Anterior cingulate cortex (tissue), 58 donors: ENCODE measurements at places on chromosomes 11 and 22.
A peak's percentile ranks its signal among the peaks of the same experiment; 100 is the strongest.

GRCh38 chr11:12188548-12189317 lies 78.3 kb downstream of the MICAL2 start:
- no peak for DNase-seq

GRCh38 chr11:66495401-66495854 lies 15.0 kb upstream of the BBS1 start:
- no peak for DNase-seq

- no peak for DNase-seq
These were observed 124.2 kb upstream of the SEZ6L start for GRCh38 chr22:26045051-26045450.

GRCh38 chr22:22410121-22410520 lies 98.4 kb downstream of the ZNF280B start:
- DNase-seq: peak; percentile 34

- peak; percentile 33 for DNase-seq
These were observed 805.5 kb downstream of the BRD1 start for GRCh38 chr22:49021926-49022815.

DNA sequence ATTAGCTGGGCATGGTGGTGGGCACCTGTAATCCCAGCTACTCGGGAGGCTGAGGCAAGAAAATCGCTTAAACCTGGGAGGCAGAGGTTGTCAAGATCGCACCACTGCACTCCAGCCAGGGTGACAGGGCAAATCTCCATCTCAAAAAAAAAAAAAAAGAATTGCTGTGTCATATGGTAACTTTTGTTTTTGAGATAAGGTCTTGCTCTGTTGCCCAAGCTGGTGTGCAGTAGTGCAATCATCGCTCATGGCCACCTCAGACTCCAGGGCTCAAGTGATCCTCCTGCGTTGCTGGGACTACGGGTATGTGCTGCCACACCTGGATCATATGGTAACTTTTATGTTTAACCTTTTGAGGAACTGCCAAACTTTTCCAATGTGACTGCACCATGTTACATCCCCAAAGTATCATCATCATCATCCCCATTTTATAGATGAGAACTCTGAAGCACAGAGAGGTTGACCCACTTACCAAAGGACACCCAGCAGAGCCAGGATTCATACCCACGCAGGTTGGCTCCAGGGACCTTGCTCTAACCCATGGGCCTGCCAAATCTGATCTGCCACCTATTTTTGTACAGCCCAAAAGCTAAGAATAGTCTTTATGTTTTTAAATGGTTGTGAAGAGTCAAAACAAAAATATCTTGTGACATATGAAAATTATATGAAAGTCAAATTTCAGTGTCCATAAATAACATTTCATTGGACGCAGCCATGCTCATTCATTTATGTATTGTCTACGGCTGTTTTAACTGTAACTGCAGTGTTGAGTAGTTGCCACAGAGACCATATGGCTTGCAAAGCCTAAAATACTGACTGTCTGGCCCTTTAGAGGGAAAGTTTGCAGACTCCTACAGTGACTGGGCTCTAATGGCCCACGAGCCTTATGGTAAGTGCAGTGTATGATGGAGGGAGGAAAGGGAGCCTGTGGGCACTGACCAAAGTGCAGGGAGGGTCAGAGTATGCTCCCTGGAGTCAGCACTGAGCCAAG lies 45.3 kb downstream of the GDPD5 start:
- DNase-seq: no peak

- DNase-seq: peak; percentile 58
These were observed 118.1 kb downstream of the BBOX1 start for GRCh38 chr11:27158456-27159334.

DNA sequence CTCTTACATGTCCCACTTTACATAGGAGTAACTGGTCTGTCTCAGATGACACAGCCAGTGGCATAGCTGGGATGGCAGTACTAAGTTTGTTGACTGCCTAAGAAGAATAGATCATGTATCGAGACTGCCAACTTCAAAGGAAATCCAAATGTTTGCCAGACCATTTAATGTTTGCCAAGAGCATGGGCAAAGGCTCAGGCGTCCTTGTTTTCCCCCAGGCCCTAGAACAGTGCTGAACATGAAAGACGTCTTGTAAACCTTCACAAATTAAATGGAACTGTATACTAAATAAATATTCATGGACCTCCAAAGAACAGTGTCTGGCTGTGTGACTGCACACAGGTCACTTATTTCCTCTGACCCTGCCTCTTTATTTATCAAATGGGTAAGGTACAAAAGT lies 234.7 kb upstream of the CCDC90B start:
- DNase-seq: no peak
